Effector memory CD4-positive, alpha-beta T cell (primary cell): ENCODE measurements at places on chromosomes 3 and 15.

GRCh38 chr3:134663721-134664456 is 13.1 kb upstream of the KY start:
- DNase-seq, result no peak

GRCh38 chr3:36434687-36435426 is 54.6 kb downstream of the STAC start:
- no peak for DNase-seq

GRCh38 chr15:71043373-71043772 is 71.9 kb upstream of the THSD4 start:
- DNase-seq, result no peak

DNA sequence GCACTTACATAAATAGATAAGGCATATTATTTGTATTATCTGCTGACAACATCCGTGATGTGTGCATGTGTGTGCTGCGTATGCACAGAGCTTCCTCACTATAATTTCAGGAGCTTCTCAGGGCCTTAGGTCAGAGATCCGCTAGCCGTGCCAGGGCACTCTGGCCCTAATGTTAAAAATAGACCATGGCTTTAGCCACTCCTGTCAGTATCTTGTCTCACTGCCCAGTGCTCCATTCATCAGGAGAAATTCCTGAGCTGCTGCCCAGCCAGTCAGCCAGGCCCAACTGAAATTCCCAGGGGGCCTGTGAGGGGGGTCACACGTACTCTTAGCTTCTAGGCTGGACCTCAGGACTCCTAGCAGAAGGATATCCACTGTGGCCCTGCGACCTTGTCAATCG is 70.0 kb upstream of the ABHD2 start:
- DNase-seq, result no peak

GRCh38 chr15:70778258-70779076 is 15.1 kb upstream of the UACA start:
- no peak for DNase-seq

- DNase-seq, result no peak
Measured at GRCh38 chr15:69093127-69093526, 67.3 kb upstream of the GLCE start.

- DNase-seq, result no peak
Measured at GRCh38 chr3:3531476-3531875, 267.8 kb upstream of the LRRN1 start.

DNA sequence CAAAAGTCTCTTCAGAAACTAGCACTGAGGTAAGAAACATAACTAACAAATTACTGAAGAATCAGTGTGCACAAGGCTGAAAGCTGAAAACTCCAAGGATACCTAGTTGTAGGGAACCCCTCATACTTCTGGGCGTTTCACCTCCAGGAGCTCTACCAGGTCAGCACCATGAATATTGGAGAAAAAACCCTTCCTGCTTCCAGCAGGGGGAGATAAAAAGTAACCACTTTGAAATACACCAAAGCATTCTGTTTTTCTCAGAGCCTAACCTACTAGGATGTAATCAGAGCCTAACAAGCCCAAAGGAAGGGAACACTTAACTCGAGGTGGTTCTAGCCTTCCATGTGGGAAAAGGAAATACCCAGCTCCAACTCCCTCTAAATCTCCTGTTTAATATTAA is 175.8 kb upstream of the MME start:
- DNase-seq, result no peak

DNA sequence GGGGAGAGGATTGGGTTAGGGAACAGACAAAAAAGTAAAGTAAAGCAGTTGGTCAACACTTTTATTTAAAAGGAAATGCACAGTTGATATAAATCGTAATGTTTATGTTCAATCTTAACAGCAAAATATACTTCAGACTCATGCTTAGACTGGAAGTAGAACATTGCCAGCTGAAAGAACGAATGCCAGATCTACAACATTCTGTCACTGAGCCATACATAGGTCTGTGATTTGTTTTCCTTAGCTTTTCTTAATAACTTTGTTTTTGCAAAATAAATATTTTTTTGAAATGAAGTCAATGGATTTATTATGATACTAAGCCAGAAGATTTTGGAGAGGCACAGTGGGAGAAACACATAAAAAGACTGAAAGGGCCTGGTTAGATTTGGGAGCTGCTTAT is 62.0 kb downstream of the LEKR1 start:
- DNase-seq, result no peak

GRCh38 chr3:125612668-125613067 is 17.4 kb upstream of the OSBPL11 start:
- no peak for DNase-seq

DNA sequence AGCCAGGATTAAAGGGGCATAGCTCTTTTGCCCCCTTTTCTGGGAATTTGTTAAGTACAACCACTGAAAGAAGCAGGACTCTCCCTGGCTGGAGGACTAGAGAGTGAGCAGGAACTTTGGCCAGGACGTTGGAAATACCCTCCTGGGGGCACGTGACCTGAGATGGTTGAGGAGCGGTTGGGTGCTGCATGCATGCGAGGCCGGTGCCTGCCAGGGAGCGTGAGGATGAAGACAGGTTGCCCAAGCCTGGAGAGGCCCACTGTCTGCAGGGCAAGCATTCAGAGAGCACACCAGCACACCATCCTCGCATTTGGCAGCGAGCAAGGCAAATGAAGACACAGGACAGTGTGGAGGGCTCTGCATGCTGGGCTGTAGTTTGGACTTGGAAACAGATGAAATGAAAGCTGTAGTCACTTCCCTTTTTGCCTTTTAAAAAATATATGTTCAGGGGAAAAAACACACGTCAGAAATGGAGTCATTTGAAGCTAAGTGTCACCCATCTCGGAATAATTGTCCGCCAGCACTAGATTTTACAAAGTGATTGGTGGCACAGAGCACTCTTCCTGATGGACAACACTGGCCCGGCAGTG is 217.6 kb downstream of the SLCO3A1 start:
- no peak for DNase-seq

GRCh38 chr3:77320514-77320913 is 280.6 kb downstream of the ROBO2 start:
- no peak for DNase-seq
